Neuronal stem cell (in vitro differentiated cells): ENCODE measurements at places on chromosomes 3 and 15.

DNA sequence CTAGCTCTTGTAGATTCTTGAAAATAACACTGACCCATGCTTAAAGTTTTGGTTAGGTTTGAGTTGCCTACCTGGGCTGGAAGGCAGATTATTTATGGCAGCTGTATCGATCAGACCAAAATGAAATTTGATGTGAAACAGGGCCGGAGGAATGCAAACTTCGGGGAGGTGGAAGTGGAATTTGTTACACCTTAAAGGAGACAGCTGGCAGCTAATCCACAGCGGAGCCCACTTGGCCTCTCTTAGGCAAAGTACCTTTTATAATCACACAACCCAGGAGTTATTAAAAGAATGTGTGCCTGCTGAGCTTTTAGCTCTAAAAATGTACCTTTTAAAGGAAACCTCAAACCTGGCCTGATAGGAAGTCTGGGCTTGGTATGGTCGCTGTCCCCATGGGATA is 250.9 kb upstream of the TPM1 start:
- H3K4me3 ChIP-seq = no peak overlapping the region
- H3K4me1 ChIP-seq = peaks cover 18% of the 10 kb centered on the region
- no peaks in the 10 kb centered on the region for H3K36me3 ChIP-seq
- H3K27ac ChIP-seq = no peak overlapping the region
- H3K27me3 ChIP-seq = no peaks in the 10 kb centered on the region

GRCh38 chr3:124985349-124985748 is 50.8 kb upstream of the MUC13 start:
- no peak for DNase-seq
- no peaks in the 10 kb centered on the region for H3K27me3 ChIP-seq
- H3K36me3 ChIP-seq = peaks cover 40% of the 10 kb centered on the region
- H3K27ac ChIP-seq = no peak overlapping the region

DNA sequence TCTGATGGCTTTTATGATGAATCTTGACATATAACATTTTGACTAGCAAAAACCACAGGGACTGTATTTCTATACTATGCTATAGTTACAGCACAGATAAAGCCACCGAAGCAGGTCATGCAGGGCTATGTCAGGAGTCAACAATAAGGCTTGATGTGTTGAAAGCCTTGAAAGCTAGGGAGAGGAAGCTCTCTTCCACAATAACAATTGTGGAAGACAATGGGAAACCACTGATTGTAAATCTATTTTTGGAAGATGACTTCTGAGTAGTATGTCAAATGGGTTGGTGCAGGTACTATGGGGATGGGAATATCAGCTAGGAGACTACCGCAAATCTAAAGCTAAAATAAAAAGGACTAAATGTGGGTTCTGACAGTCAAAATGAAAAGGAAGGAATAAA is 4.0 kb upstream of the AQR start:
- DNase-seq = no peak
- peaks cover 4% of the 10 kb centered on the region for H3K4me1 ChIP-seq
- no peak overlapping the region for H3K27ac ChIP-seq
- peaks cover 13% of the 10 kb centered on the region for H3K36me3 ChIP-seq
- no peaks in the 10 kb centered on the region for H3K27me3 ChIP-seq

DNA sequence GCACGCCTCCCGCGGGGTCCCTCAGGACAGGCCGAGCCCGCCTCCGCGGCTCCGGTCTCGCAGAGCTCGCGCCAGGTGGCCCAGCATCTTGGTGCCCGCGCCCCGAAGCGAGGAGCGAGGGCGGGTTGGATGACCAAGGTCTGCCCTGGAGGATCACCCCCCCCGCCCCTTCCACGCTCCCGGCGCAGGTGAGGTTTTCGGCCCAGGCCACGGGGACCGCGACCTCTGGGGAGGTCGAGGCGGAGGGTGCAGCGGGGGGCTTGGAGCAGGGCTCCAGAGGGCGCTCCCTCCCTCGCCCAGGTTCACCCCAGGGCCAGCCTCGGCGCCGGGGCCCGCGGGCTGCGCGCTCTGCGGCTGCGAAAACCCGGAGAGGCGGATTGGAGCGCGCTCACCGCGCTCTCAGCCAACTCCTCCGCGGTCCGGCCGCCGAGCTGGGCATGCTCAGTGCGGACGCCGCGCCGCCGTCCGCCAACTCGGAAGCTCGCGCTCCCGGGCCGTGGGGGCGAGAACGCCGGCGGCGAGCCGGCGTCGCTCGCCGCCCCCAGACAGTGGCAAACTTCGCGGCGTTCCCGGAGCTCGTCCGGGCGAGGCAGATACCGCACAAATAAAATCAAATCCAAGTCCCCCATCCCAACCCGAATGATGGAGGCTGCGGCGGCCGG is at the start of gene MED12L:
MED12L (plus strand) TSS at position 438 of the 662 bp plus-strand sequence. CDS start 1,263 bp downstream, outside the sequence.
- H3K4me3 ChIP-seq = peak within 1 kb of the TSS; percentile 87
- H3K27me3 ChIP-seq = no peaks in the 10 kb centered on the region
- peaks cover 3% of the 10 kb centered on the region for H3K4me1 ChIP-seq

GRCh38 chr3:46990573-46991374 is 11.3 kb downstream of the NBEAL2 start:
- peaks cover 2% of the 10 kb centered on the region for H3K36me3 ChIP-seq
- H3K27ac ChIP-seq = no peak overlapping the region
- no peak for DNase-seq
- H3K4me3 ChIP-seq = no peak overlapping the region
- H3K27me3 ChIP-seq = no peaks in the 10 kb centered on the region

- H3K27me3 ChIP-seq = peaks cover 3% of the 10 kb centered on the region
- no peak overlapping the region for H3K27ac ChIP-seq
- no peaks in the 10 kb centered on the region for H3K36me3 ChIP-seq
These were observed 197.5 kb upstream of the BCL6 start for GRCh38 chr3:187942658-187943241.

- H3K36me3 ChIP-seq = no peaks in the 10 kb centered on the region
- no peak overlapping the region for H3K27ac ChIP-seq
- no peak for DNase-seq
- no peaks in the 10 kb centered on the region for H3K27me3 ChIP-seq
- H3K4me3 ChIP-seq = no peak overlapping the region
These were observed 562.3 kb downstream of the MCTP2 start for GRCh38 chr15:94793641-94794040.

GRCh38 chr3:54691289-54691771 is 236.5 kb downstream of the LRTM1 start:
- H3K36me3 ChIP-seq = no peaks in the 10 kb centered on the region
- H3K27ac ChIP-seq = no peak overlapping the region
- no peak for DNase-seq
- H3K27me3 ChIP-seq = no peaks in the 10 kb centered on the region
- H3K4me3 ChIP-seq = no peak overlapping the region

GRCh38 chr15:99435113-99435695 is 130.6 kb upstream of the MEF2A start:
- H3K4me3 ChIP-seq = no peak overlapping the region
- no peaks in the 10 kb centered on the region for H3K27me3 ChIP-seq
- DNase-seq = no peak
- H3K27ac ChIP-seq = no peak overlapping the region

GRCh38 chr3:53342353-53342752 is 5.0 kb downstream of the DCP1A start:
- H3K4me3 ChIP-seq = no peak overlapping the region
- peaks cover 8% of the 10 kb centered on the region for H3K36me3 ChIP-seq
- peaks cover 5% of the 10 kb centered on the region for H3K4me1 ChIP-seq
- DNase-seq = no peak

DNA sequence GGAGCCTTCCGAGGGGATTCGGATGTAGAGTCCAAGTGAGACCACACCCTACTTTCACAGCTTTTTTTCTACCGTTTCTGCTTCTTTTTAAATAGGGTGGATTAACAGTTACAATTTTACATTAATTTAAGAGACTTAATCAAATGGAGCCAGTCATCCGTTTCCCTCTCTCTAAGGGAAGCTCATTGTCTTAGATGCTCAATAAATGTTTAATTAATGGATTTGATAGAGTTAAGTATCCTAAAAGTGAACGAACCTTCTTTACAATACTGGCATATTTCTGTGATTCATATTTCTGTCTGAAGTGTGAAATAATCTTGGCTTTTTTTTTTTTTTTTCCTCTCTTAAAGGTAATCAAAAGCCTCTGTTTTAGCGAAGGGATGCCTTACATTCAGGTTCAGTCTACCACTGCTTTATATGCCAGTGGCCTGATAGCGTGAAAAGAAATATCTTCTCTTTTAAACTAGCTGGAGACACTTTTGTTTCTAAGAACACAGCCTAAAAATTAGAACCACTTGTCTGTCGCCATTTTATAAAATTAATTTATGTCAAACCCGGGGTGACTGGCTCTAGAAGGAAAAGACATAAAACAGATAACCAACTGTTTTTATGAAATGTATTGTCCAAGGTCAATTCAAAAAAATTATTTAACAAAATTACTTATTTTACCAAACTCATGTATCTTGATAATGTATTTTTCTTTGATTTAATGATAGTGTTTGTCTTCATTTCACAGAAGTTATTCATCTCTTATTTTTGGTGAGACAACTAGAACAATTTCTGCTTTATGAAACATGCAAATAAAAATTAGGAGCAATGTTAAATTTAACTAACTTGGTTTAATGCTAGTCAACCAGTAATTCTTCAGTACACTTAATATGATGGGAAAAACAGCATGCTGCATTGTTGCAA is 2.5 kb upstream of the CTNNB1 start:
- H3K4me3 ChIP-seq = no peak overlapping the region
- H3K4me1 ChIP-seq = peaks cover 4% of the 10 kb centered on the region
- no peak for DNase-seq
- no peaks in the 10 kb centered on the region for H3K27me3 ChIP-seq

DNA sequence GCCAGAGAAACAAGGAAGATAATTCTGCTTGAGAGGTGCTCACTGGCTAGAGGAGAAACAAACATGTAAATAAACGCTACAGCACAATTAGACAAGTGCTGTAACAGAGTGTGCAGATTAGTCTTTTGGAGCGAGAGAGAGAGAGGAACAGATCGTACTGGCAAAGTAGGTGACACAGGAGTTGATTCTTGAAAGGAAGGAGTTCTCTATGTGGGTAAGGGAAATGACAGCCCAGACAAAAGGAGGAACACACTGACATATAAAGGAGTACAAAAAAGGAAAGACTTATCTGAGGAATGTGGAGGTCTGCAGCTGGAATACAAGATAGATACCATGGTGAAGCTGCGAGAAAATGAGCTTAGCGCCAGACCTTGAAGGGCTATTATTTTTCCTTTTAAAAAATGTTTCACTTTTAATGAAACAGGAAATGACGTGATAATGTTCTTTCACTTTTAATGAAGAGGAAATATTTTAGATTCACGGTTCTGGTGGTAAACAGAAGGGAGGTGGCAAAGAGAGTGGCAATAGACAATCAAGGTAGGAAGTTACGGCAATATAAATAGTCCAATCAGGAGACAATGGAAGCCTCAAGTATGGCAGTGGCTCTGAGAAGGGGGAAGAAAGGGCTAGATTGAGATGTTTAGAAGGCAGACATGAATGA is 202.9 kb downstream of the VPS13C start:
- no peaks in the 10 kb centered on the region for H3K27me3 ChIP-seq
- peaks cover 4% of the 10 kb centered on the region for H3K4me1 ChIP-seq
- no peak overlapping the region for H3K27ac ChIP-seq

DNA sequence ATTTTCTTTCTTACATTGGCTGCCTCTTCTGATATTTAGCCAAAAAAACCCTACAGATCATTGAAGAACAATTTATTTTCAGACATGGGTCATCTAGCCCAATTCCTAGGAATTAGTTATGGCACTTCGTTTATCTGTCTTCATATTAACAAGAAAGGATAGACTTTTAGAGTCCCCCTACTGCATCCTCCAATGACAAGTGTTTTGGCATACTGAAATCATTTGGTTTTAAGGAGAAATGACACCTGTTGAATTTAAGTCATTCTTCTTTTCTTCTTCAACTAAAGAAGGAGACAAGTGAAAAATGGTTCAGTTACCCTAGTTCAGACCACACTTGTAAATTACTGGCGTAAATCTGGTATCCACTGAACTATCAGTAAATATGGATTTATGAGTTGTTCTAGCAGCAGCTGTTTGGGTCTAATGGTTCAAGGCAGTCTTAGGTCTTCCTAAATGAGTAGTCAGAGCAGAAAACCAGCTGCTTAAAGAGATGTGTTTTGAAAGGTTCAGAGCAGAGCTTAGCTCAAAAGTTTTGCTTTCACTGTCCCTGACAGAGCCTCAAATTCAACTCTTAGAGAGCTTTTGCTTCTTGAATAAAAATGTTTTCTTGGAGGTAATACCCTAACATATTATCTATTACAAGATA is 5.6 kb downstream of the VGLL3 start:
- DNase-seq = no peak
- no peak overlapping the region for H3K4me3 ChIP-seq
- no peak overlapping the region for H3K27ac ChIP-seq
- H3K36me3 ChIP-seq = no peaks in the 10 kb centered on the region
- no peaks in the 10 kb centered on the region for H3K4me1 ChIP-seq

GRCh38 chr15:74053517-74053916 is 28.8 kb downstream of the GOLGA6A start:
- no peak overlapping the region for H3K4me3 ChIP-seq
- DNase-seq = no peak
- no peaks in the 10 kb centered on the region for H3K27me3 ChIP-seq
- H3K4me1 ChIP-seq = peaks cover 2% of the 10 kb centered on the region
- H3K36me3 ChIP-seq = no peaks in the 10 kb centered on the region

GRCh38 chr3:13022348-13023234 is 50.6 kb downstream of the IQSEC1 start:
- no peaks in the 10 kb centered on the region for H3K36me3 ChIP-seq
- DNase-seq = no peak
- peaks cover 40% of the 10 kb centered on the region for H3K4me1 ChIP-seq
- no peak overlapping the region for H3K4me3 ChIP-seq

DNA sequence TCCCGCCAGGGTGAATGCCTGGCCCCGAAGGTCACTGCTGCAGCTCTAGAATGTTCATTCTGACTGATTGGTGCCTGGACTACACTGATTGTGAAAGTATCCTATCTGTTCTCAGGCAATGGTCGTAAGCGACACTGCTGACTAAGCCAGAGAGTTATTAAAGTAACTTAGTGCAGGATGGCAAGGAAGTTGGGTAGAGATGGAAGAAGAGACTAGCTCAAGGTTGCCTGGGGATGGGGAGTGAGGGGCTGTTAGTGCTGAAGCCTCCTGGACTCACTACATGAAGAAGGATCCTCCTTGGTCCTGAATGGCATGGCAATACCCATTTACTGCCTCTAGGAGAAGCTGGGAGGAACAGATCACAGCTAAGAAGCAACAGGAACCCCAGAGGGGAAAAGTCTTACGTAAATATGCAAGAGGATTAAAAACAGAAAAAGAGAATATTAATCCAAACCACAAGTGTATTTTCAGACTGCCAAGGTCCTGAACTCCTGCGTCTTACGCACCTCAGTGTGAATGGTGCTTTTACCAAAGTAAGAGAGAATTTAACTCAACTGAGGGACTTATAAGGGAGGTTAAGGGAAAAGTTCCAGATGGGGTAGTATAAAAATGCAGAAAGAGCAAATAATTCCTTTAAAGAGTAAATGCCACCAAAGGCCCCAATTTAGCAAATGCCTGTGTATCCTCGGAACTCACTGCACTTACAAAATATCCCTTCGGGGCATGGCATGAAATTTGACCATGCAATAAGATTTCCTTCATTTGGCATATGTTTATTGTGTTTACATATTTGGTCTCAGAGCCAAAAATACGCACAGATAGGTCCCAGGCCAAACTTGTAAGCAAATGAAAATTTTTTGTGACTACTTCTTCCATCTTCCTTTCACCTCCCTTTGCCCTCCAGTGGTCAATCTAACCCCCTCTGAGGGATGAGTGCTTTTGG is 64.0 kb upstream of the DGKG start:
- no peak overlapping the region for H3K4me3 ChIP-seq
- no peak overlapping the region for H3K27ac ChIP-seq
- DNase-seq = no peak
- H3K27me3 ChIP-seq = no peaks in the 10 kb centered on the region

GRCh38 chr3:35664460-35664919 is 25.2 kb downstream of the ARPP21 start:
- H3K27me3 ChIP-seq = no peaks in the 10 kb centered on the region
- no peak overlapping the region for H3K27ac ChIP-seq
- no peaks in the 10 kb centered on the region for H3K36me3 ChIP-seq
- H3K4me3 ChIP-seq = no peak overlapping the region
- H3K4me1 ChIP-seq = no peaks in the 10 kb centered on the region
